ENCODE measurements at places on chromosomes 16 and 17.

DNA sequence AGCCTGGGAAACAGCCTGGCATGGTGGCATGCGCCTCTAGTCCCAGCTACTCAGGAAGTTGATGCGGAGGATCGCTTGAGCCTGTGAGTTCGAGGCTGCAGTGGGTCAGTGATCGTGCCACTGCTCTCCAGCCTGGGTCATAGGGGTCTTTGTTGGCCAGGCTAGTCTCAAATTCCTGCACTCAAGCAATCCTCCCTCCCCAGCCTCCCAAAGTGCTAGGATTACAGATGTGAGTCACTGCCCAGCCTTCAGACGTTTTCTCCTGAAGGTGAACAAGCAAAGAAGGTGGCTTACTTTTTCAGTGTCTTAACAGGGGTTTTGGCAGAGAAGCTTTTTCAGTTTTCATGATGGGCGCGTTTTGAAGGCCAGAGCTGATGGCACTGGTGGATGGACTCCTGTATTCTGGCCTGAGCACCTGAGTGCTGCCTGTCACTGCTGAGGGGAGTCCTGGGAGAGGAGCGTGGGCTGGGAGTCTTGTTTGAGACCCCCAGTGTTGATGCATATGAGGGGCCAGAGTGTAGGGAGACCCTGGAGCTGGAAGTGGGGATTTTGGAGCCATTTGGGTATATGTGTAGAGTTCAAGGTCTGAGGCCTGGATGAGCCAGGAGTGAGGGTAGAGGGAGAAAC, 41.4 kb downstream of the FOXK2 start:
- no peak for DNase-seq

- DNase-seq, result no peak
Observed at GRCh38 chr17:61203671-61204131, 195.9 kb upstream of the TBX2 start.

DNA sequence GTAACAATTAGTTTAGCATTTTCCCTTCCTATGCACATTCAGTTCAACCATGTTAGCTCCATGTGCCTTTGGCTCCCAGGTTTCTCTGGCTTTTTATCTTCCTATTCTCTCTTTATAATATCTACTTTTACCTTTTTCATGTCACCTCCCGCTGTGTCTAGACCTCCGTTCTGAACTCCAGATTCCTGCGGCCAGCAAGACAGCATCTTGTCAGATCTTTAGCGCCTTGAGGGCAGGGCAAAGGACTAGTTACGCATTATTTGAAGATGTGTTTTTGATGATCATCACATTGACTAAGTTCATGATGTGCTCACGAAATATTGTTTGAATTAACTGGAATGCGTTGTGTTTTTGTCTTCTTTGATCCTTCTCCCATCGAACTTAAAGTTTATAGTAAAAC, 1126.8 kb downstream of the CDH11 start:
- no peak for DNase-seq

GRCh38 chr16:48636521-48636920, 26.5 kb upstream of the N4BP1 start:
- no peak for DNase-seq

DNA sequence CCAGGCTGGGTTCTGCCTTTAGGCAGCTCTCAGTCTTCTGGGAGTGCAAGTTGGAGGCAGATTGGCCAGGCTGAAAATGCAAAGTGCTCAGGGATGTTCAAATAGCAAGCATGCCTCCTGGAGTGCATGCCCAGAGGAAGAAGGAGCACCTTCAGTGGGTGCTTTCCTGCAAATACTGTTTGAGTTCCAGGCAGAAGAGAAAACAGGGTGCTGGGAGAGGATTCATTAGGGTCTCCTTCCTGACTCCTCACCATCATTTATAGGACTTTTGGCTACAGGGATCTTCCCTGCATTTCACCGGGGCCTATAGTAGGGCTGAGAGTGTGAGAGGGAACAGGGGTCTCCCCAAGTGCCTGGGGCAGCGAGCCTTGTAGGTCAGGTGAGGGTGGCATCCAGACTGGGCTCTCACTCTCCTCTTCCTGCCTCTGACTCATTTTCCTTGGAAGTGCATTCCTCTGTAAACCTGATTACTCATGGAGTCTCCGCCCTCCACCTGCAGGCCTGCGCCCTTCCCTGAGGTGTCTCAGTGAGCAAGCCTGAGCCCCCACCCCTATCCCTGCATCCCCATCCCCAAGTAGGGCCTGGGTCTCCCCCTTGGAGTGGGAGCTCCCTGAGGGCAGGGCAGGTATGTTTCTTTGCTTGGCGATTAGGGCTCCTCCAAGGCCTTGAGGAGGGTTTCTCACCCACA, 17.1 kb upstream of the TNS4 start:
- no peak for DNase-seq

GRCh38 chr16:80788027-80788426, 16.4 kb downstream of the CDYL2 start:
- no peak for DNase-seq

- DNase-seq, result peak; percentile 56
Observed at GRCh38 chr17:61647047-61647446, 56.0 kb upstream of the NACA2 start.

- no peak for DNase-seq
Observed at GRCh38 chr16:89422905-89423630, 67.3 kb downstream of the ANKRD11 start.

DNA sequence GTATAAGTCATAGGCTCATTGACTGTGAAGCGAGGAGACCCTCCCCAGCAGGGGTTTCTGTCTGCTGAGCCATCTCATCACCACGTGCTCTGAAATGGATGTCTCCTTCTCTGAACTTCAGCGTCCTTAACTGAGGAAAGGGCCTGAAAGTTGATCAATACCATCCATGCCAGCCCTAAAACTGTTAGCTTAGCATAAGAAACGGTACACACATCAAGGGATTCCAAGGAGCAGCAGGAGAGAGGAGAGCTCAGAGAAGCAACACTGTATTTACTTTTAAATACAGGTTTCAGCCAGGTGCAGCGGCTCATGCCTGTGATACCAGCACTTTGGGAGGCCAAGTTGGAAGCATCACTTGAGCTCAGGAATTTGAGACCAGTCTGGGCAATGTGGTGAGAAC, 248.9 kb upstream of the TNRC6C start:
- DNase-seq, result no peak

GRCh38 chr16:11669380-11670146, 1.3 kb downstream of the SNN start:
- no peak for DNase-seq

DNA sequence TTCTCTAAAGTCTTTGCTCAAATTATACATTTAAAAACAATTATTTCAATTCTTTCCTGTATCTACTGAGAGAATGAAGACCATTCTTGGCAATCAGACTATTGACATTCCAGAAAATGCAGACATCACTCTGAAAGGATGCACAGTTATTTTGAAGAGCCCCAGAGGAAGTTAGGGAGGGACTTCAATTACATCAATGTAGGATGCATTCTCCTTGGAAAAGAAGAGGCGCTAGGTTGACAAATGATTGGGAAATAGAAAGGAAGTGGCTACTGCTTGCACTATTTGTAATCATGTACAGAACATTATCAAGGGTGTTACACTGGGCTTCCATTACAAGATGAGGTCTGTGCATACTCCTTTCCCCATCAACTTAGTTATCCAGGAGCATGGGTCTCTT, 74.3 kb downstream of the SSH2 start:
- DNase-seq, result peak; percentile 52

DNA sequence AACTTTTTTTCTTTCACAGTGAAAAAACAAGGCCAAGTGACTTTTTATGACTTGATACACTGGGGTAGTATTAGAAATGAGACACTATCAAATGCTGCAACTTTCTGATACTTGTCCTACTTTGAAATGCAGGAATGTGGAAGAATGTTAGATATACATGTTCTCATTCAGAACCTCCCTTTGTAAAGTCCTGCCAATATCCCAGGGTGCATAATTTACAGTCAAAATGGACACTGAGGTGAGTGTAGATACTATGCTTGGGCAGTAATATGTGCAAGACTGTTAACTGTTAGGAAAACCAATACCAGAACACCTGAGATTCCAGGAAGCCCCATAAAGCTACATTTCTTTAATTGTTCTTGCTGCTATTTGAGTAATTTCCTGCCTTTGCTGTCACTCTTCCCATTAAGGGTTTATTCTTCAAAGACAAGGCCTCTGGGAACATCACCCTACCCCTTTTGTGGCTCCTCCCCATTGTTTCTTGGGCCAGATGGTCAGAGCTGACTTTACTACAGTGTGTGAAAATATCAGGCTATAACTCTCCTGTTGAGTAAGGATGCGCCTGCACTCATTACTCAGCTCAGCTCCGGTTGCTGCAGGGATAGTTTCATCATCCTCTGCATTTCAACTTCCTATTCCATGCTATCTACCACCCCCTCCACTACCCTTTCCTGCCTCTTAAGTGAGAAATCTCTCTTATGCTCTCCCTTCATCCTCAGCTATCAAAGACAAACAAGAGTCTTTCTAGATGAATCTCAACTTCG, 48.7 kb downstream of the TMEM100 start:
- peak; percentile 22 for DNase-seq

- peak; percentile 0 for DNase-seq
Observed at GRCh38 chr17:17236295-17237025, 508 bp downstream of the FLCN start.

- no peak for DNase-seq
Observed at GRCh38 chr17:27862840-27863239, 30.3 kb downstream of the LYRM9 start.

- DNase-seq, result no peak
Observed at GRCh38 chr17:49482144-49482817, 12.8 kb upstream of the NGFR start.

- DNase-seq, result no peak
Observed at GRCh38 chr17:18966831-18967624, 15.1 kb downstream of the SLC5A10 start.

DNA sequence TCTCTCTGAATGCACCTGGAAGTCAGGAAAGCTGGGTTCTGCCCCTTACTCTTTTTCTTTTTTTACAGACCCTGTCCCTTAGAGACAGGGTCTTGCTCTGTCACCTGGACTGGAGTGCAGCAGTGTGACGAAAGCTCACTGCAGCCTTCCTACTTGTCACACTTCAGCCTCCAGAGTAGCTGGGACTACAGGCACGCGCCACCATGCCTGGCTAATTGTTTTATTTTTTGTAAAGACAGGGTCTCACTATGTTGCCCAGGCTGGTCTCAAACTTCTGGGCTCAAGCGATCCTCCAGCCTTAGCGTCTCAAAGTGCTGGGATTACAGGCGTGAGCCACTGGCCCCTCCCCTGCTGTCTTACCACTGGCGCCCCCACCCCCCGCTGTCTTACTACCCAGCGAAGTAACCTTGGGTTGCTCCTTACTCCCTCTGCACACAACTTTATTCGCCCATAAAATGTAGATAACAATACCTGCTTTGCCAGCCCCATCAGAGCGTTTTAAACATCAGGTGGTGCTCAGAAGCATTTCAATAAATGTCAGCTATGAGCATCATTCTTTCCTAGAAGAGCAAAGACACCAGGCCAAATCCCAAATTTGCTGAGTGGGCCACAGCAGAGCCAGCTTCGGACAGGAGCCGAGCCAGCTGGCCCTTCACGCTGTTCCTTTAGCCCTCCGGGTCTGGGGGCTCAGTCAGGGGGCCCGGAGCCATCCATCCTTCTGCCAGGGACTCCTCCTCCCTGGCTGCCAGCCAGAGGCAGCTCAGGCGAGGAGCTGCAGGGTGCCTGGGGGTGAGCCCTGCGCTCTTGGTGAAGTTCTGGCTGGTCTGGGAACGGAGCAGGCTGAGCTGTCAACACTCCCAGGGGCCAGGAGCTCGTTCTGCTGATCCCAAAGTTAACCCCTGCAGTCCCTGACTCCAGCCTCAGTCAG, 24.4 kb downstream of the SRL start:
- peak; percentile 10 for DNase-seq

GRCh38 chr16:89690392-89690901, 4.0 kb downstream of the CDK10 start:
- no peak for DNase-seq

- DNase-seq, result no peak
Observed at GRCh38 chr17:39200070-39200879, at the start of gene RPL19. RPL19 (plus strand) TSS chr17:39200283; CDS start chr17:39200345, 62 bp downstream.

- no peak for DNase-seq
Observed at GRCh38 chr17:81342269-81343070, 47.4 kb upstream of the SLC38A10 start.

DNA sequence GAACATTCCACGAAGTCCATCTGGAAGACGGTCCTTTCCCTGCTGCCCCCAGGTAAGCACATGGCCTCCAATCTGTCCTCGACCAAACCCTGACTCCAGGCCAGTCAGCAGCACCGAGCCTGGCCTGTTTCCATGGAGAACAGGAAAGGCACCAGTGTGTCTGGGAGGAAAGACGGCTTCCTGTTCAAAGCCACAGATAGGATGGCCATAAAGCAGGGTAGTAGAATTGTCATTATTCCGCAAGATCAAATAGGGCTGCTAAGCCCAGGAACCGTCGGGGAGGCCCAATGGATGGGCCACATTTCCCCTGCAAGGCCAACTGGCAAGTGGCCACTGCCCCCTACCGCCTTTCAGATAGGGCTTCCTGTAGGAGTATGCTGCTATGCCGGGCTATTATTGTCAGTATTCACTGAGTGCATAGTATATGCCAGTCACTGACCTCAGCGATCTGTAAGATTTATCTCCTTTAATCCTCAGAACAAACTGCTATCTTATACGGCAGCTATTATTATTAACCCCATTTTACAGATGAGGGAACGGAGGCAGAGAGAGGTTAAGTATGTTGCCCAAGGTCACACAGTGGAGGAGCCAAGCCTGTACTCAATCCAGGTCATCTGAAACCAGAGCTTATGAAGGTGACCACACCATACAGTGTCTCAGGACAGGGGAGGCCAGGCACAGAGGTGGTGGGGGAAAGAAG, 23.0 kb upstream of the PLCG2 start:
- DNase-seq, result no peak

DNA sequence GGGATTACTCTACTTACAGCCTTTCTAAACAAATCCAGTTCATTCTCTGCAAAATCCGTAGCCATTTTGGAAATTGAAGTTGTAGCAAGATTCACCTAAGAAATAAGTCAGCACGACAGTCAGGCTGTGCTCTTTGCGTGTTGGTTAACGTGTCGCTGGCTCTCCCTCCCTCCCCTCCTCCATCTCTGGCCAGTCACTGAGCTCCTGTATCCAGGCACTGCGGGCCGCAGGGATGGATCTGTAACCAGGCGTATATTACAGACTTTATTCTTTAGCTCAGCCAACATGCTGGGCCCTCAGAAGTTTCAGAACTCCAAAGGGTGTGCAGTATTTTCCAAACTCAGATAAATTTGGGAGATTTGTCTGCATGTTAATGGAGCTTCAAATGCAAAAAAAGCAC, 30.8 kb downstream of the KDM8 start:
- DNase-seq, result no peak

- DNase-seq, result no peak
Observed at GRCh38 chr16:57761301-57761700, 25.7 kb downstream of the KATNB1 start.

- DNase-seq, result no peak
Observed at GRCh38 chr17:68199837-68200688, 47.8 kb upstream of the AMZ2 start.

DNA sequence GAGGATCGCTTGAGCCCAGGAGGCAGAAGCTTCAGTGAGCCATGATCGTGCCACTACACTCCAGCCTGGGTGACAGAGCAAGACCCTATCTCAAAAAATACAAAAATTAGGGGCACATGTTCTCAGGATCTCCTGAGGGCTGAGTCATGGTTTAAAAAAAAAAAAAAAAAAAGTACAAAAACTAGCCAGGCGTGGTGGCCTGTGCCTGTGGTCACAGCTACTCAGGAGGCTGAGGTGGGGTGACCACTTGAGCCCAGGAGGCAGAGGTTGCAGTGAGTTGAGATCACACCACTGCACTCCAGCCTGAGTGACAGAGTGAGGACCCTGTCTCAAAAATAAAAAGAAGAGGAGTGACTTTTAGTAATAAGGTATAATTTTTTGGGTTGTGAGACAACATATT, 16.9 kb downstream of the BLMH start:
- DNase-seq, result no peak

Data from fibroblast of skin of left quadriceps (primary cell).